ENCODE measurements at places on chromosomes 2 and 18. TPM values are rescaled to one million over a fixed set of nuclear protein-coding genes. Genes with fewer than 3 reads are reported as not detected.

- no peak for DNase-seq
These were observed 9.7 kb upstream of the EN1 start for GRCh38 chr2:118856978-118857676.

GRCh38 chr18:77524909-77525308, 275.3 kb downstream of the GALR1 start:
- DNase-seq, result no peak

- DNase-seq, result no peak
These were observed 9.7 kb upstream of the OTOS start for GRCh38 chr2:240149943-240150784.

- DNase-seq, result no peak
These were observed 2.5 kb downstream of the DCC start for GRCh38 chr18:52342456-52342855.

DNA sequence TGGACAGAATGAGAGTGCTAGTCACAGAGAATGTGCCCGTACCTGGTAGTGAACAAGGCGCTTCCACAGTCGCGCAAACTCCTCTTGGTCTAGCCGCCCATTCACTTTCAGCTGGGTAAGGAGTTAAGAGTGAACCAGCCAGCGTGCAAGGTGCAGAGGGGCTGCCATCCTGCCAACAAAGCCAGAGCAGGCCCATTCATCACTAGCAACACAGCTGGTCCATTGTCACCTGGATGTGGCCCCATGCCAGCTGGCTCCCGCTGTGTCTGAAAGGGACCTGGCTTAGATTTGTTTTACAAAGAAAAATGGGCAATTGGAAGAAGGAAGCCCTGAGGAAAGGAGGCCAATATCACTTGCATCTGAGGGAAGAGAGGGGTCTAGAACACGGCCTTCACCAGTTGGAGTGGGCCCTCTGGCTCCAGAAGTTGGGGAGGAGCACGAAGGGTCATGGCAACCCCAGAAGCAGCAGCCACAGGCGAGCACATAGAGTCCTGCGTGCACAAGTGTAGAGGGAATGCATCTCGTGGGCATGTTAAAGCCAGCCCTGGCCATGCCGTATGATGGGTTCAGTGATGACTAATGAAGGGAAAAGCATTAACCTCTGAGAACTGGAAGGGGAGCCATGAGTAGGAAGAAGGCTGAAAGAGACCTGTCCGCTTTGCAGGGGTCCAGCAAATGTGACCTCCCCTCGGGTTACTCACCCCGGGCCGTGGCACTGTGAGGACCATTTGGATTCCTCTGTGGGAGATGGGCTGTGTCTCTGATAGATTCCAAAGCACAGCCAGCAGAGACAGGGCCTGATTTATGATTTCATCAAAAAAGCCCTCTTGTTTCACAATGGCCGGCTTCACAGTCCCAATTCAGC, 70.6 kb downstream of the CAPN13 start:
- DNase-seq, result peak; percentile 14

DNA sequence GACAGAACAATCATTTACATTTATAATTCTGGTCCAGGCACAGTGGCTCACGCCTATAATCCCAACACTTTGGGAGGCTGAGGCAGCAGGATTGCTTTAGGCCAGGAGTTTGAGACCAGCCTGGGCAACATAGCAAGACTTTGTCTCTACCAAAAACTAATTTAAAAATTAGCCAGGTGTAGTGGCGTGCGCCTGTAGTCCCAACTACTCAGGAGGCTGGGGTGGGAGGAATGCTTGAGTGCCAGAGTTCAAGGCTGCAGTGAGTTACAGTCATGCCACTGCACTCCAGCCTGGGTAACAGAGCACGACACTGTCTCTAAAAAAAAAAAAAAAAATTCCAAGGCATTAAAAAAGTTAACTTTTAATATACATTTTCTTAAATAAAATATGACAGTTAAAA, 88.1 kb downstream of the PLEKHM3 start:
- no peak for DNase-seq

GRCh38 chr18:59610546-59611140, 86.6 kb downstream of the CCBE1 start:
- DNase-seq, result no peak

DNA sequence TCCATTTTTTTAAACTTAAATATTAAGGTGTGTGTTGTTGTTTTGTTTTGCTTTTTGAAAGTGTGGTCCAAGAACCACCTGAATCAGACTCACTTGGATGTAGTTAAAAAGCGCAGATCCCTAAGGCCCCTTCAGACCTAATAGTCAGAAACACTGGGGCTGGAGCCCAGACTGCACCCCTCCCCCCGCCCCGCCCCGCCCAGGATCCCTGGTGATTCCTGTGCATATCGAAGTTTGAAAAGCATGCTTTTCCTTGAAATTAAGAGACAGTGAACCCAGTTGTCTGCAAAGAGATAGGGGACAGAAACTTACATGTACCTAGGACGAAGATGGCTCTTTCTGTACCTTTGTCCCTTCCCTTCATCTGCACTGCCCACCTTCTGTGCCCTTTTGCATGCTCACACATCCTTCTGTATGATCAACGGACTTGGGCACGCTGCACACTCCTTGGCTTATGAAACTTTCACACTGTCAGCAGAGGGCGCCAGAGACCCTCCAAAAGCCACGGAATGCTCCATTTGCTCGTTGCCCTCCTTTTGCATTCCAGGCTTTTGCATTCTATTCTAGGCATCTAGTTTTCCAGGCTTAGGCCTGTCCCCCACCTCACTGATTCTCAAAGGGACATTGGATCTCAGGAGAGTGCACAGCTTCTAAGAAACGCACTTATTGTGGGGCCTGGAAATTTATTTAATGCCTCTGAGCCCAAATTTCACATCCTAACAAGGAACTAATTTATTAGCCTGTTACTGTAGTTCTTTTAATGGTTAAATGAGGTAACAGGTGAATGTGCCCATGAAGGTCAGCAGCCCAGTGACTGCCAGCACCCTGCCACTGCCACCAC, 32.8 kb upstream of the SLC14A1 start:
- no peak for DNase-seq

GRCh38 chr2:156884216-156884615, 373.3 kb upstream of the GALNT5 start:
- DNase-seq, result no peak

GRCh38 chr2:233638836-233639235, 2.6 kb downstream of the UGT1A10 start:
- DNase-seq, result no peak

GRCh38 chr2:23243073-23243659, 141.8 kb upstream of the KLHL29 start:
- no peak for DNase-seq

GRCh38 chr2:118970396-118971135, 28.6 kb downstream of the MARCO start:
- DNase-seq, result no peak

DNA sequence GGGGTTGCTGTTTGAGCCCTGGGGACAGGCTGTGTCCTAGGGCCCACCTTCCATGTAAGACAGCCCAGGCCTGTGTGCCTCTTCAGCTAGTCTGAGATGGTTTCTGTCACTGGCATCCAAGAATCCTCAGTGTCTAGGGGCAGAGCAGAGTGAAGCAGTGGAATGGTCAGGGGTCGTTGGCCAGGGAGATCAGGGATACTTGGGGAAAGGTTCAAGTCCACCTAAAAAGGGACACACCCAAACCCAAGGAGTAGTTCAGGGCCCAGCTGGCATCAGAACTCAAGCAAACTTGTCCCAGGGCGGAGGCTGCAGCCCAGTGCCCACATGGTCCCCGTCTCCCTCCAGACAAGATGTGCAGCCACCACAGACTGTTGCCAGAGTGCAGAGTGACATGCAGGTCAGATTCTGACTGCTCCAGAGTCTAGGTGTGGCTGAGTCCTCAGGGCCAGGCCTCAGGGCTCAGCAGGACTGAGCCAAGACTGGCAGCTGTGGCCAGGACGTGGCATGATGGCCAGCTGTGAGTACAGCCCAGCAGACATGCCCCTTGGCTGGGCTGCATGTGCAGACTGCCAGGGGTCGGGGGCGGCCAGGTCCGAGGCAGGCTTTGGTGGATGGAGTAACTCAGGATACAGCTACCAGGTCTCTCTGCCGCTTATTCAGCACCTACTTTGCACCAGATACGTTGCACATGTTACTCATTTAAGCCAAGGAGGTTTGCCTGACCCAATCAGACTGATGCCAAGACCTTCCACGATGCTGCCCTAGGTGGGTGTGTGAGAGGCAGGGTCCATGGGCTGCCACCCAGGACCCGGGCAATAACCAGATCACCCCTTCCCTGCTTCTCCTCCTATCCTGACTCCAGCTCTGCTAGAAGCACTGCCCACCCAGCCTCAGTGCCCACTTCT, 146.6 kb downstream of the SMAD7 start:
- DNase-seq, result no peak

DNA sequence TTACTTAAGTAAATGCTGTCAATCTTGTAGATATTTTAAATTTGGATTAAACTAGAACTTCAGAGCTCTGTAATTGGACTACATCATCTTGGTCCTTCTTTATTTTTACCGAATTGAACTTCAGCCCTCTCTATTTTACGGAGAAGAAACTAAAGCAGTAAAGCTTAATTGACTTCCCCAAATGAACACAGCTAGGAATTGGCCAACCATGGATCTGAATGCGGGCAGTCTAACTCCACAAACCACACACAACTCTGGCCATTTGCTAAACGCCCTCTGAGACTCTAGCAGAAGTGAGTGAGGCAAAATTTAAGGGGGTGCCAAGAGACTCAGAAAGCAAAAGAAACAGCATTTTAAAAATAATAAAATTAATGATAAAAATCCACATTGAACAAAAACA, 86.3 kb upstream of the KCTD1 start:
- DNase-seq, result no peak

DNA sequence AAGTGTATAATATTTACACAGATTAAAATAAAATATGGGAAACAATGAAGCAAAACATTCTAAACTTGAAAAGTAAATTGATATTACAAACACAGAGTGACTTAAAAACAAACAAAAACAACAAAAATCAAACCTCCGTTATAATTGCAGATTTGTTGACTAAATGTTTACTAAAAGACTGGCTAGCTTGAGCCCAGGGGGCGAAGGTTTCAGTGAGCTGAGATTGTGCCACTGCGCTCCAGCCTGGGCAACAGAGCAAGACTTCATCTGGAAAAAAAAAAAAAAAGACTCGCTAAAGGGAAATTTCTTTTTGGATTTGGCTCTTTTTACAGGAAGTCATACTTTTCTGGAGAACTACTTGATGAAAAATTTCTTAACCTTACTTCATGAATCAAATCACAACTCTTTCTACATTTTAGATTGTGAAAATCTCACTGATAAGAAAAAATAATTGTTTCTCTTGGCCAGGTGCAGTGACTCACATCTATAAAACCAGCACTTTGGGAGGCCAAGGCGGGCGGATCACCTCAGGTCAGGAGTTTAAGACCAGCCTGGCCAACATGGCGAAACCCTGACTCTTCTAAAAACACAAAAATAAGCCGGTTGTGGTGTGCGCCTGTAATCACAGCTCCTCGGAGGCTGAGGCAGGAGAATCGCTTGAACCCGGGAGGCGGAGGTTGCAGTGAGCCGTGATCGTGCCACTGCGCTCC, 9.7 kb downstream of the TFPI start:
- DNase-seq, result no peak

DNA sequence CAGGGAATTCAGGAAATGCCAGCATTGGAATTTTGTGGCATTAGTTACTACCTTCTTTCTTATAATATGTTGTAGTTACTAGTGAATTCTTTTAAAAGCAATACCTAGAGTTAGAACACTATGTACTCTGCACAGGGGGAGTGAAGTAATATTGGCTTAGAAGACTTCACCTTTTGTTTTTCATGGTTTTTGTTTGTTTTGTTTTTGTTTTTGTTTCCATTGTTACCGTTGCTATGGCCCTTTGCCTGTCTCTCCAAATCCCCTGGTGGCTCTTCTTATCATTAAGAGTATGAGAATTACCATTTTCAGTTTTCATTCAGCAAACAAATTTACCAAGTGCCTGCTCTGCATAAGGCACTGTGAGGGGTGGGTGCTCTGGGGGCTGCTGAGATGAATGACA, 160.1 kb downstream of the HAUS1 start:
- DNase-seq, result no peak

DNA sequence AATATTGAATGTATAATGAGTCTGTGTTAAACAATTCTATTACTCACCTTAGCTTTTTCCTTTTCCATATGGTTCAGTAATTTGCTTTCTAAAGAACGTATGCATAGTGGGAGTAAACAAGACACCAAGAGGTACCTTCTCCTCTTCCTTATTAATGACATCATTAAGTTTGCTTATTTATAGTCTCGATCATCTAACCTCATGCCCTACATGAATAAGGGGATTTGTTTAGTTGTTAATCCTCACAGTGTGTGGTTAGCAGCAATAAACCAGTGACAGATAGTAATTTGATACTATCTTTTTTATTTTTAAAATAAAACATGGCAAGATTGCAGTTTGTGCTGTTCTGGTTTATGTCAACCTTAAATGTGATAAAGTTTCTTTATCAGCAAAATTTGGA, 69.7 kb downstream of the COBLL1 start:
- no peak for DNase-seq

- no peak for DNase-seq
These were observed 162.7 kb upstream of the ID2 start for GRCh38 chr2:8518979-8519668.

DNA sequence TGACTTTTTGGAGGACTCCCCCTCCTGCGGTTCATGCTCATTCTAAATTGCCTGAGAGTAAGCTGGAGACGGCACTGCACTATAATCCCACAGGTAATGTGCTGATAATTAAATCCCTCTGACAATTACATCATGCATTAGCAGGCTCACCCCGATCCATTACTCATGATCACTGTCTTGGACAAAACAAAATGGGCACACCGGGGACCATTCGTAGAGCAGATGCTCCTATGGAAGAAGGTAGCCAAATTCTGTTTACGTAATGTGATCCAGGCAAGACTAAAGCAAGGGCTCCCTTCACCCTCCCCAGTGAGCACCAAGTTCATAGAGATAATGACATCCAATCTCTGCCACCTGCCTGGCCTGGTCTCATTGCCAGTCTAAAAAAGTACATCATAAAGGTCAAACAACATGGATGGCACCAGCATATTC, 657.1 kb upstream of the SOX11 start:
- no peak for DNase-seq

DCAF17 gene
- 17.1 TPM for total RNA-seq

PLEK gene
- not detected for total RNA-seq

GALR1 gene
- total RNA-seq, result not detected

ECEL1 gene
- total RNA-seq, result not detected

CD226 gene
- 0.75 TPM for total RNA-seq

GKN2 gene
- not detected for total RNA-seq

RUFY4 gene
- total RNA-seq, result not detected

EVA1A gene
- total RNA-seq, result 30.0 TPM

BMP10 gene
- total RNA-seq, result not detected

GULP1 gene
- total RNA-seq, result 11.3 TPM

RBKS gene
- 1.1 TPM for total RNA-seq

GFPT1 gene
- total RNA-seq, result 22.6 TPM

Measured in foreskin keratinocyte (primary cell).